Hypothalamus (tissue), 51 donors: ENCODE measurements at places on chromosomes 4 and X.

DNA sequence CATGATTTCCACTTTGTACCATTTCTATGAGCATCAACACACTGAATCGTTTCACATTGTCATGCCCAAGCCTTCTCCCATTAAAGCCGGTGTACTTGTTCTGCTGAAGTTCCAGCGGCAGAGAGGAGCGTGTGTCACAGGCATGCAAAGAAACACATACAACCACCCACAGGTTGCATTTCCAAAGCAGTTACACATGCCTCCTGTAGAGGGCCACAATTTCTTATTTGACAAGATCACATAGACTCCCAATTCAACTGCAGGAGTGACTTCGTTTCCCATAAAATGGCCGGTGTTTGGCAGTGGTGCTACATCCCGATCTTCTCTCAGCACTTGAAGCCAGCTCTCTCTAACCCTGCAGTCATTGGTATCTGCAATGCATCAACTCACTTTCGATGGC lies 992.6 kb downstream of the NLGN4X start:
- DNase-seq = no peak

GRCh38 chrX:66544181-66544580 lies 94.7 kb downstream of the EDA2R start:
- DNase-seq = no peak

DNA sequence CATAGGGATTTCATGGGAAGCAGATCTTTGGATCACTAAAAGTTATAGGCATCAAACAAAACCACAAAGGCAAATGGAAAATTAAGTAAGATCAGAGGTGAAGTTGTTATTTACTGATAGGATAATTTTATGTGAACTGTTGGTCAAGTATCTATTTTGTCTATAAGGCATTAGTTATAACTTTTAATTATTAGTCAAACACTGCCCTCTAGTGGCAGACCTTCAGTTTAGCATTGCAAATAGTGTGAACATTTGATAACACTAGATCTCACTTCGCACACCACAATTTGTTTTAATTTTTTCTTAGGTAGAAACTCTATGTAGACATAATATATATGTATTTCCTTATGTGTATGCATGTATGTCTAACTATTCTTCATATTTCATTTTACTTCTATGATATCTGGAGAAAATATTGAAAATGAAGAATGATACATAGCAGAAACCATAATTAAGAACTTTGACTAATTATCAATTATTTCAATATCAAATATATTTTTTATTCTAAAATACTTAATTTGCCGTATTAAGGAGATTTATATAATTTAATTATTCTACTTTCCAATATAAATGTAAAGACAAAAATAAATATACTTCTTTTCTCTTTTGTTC lies 214.5 kb upstream of the TACR3 start:
- no peak for DNase-seq

- no peak for DNase-seq
Measured at GRCh38 chr4:26590639-26591038, 6.8 kb downstream of the TBC1D19 start.

GRCh38 chrX:41308884-41309647 lies 24.9 kb upstream of the DDX3X start:
- no peak for DNase-seq
